ENCODE measurements at places on chromosomes 5 and 9.

- no peak for DNase-seq
Observed at GRCh38 chr9:129209580-129209979, 31.5 kb upstream of the IER5L start.

DNA sequence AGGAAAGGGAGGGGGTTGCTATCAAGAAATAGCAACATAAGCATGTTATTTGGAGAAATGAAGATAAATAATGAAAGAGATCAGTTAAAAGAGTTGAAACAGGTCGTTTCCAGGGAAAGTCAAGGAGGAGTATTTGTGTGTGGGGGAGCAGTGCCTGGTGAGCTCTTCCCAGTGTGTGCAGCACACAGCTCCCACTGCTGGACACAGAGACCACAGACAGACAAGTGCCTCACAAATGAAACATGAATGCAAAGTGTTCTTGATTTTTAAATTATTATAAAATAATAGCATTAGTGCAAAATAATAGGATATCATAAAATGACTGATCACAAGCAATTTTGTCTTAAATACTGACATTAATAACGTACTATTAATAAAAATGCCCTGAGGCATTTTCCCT lies 40.8 kb downstream of the LIFR start:
- no peak for DNase-seq

DNA sequence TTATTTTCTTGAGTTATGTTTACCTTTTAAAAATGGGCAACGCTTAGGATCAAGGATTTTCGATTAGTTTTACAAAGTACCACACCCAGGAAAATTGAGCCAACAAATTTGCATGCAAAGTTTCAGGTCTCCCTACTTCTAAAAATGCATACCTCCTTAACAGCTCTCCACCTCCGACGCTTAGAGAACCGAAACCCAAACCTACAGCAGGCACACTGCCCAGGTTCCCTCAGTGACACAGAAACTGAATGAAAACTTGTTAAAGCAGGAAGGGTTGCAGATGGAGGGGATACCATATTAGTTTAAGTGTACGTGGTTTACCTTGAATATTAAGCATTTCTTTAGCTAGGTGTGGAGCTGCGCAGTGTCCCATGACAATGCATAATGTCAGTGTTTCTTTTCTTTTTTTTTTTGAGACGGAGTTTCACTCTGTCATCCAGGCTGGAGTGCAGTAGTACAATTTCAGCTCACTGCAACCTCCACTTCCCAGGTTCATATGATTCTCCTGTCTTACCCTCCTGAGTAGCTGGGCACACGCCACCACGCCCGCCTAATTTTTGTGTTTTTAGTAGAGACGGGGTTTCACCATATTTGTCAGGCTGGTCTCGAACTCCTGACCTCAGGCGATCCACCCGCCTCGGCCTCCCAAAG lies 1.6 kb upstream of the SUB1 start:
- DNase-seq: no peak

DNA sequence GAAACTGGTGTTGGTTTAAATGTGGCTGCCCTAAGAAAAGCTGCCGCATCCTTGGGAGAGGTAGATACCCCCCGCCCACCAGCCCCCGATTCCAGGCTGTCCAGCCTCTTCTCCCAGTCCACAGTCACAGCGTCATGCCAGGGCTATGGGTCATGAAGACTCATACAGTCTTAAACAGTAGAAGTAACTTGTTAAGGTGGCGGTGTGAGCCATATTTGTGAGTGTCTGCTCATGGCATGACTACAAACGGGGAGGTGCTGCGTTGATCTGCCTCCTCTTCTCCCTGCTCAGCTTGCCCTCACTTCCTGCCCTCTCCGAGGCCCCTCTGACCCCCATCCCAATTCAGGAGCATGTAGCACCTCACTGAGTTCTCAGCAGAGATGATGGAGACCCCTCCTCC lies 20.8 kb downstream of the FGD3 start:
- DNase-seq: peak; percentile 19

- DNase-seq: no peak
Observed at GRCh38 chr5:173530547-173530946, 85.9 kb downstream of the BOD1 start.

DNA sequence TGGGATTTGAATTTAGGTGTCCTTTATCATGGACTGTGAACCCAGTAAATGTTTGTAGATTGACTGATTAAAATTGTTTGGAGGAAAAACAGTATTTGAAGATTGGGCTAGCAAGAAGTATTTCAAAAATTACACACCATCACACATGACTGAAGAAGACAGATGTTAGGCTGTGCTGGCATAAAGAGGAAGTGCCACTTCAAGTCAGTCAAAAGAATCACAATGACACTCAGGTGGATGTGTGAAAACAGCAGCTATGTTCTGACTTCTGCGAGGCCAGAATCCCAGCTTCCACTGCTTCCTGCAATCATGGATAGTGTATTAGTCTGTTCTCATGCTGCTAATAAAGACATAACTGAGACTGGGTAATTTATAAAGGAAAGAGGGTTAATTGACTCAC lies 393.3 kb downstream of the DMRT2 start:
- no peak for DNase-seq

DNA sequence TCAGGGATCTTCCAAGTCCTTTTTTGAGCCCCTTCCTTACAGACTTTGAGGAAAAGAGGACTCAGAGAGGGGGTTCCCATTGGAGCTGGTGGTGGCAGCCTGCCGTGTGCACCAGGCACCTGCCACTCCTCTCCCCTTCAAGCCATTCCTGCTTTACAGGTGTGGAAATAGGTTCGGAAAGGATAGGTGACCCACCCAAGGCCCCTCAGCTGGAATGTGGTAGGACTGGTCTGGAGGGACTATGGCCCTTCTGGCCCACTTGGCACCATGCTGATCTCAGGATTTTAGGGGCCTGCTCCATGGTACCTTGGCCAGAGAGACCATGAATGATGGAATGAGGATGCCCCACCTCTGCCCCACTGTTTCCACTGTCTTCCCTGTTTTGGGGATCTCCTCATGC lies 1.4 kb downstream of the GALNT12 start:
- no peak for DNase-seq

DNA sequence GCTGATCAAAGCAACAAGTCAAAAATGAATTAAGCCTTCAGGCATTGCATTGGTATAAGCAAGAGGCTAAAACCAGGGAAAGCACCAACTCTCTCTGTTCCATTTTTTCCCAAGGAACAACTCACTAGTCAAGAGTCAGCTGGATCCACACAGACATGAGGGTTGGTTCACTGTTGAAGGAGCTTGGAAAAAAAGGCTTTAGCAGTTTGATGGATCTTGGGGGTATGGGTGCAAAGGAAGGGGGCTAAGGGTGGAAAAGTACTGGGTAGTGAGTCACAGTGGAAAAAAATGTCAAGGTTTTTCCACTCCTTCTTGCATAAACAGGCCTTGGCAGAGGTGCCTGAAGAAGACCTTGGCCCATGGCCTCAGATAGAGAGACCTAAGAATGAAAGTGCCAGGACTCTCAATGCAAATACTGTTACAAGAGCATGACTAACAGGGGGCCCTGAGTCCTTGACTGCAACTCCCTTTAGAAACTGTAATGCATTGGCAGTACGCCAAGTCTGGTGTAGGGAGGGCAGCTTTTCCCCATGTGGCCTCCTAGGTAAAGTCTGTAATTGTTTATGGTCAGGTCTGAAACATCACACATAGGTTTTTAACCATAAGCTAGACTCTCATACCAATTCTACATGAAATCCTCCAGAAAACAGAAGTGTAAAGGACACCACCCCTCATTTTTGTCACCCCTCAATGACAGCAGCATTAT lies 23.7 kb downstream of the ACTL7A start:
- no peak for DNase-seq

GRCh38 chr5:97075649-97076048 lies 66.8 kb downstream of the LIX1 start:
- no peak for DNase-seq

DNA sequence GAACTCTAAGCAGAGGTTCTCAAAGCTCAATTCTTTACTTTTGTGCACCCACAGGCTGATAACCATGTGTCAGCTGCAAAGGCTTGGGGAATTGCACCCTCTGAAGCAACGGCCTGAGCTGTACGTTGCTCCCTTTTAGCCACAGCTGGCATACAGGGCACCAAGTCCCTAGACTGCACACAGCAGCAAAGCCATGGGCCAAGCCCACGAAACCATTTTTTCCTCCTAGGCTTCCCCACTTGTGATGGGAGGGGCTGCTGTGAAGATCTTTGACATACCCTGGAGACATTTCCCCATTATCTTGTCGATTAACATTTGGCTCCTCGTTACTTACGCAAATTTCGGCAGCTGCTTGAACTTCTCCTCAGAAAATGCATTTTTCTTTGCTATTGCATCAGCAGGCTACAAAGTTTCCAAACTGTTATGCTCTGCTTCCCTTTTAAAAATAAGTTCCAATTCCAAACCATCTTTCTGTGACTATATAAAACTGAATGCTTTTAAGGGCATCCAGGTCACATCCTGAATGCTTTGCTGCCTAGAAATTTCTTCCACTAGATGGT lies 23.0 kb downstream of the KIAA0825 start:
- no peak for DNase-seq

DNA sequence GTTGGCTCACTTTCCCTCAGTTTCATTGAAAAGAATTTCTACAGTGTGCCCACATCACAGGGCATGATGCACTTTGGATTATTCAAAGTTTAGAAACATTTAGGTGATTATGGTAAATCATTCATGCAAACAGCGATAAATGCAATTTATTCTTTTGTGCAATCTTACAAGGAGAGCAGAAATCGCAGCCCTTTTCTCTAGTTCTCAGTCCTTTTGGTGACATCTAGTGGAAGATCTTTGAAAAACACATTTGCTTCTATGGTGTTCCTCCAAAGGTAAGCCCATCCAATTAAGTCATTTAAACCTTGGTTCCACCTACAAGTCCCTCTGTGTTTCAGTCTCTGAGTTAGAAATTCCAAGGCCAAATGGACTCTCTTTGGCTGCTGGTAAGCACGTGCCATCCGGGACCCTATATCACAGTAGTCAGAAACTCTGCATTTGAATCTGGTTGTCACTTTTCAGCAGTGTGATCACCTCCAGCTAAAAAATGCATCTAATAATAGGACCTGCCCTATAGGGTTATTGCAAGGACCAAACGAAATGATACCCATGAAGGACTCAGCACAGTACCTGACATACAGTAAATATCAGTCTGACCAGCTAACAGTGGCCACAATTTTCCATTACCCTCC lies 66.4 kb downstream of the MACROH2A1 start:
- DNase-seq: no peak

GRCh38 chr9:68507130-68507805 lies 33.4 kb downstream of the TMEM252 start:
- no peak for DNase-seq

GRCh38 chr5:18761801-18762200 lies 1127.5 kb downstream of the TAF11L14 start:
- no peak for DNase-seq

GRCh38 chr5:96616801-96617200 lies 45.4 kb upstream of the CAST start:
- DNase-seq: no peak

- DNase-seq: no peak
Observed at GRCh38 chr5:33322632-33323031, 118.1 kb upstream of the TARS1 start.

DNA sequence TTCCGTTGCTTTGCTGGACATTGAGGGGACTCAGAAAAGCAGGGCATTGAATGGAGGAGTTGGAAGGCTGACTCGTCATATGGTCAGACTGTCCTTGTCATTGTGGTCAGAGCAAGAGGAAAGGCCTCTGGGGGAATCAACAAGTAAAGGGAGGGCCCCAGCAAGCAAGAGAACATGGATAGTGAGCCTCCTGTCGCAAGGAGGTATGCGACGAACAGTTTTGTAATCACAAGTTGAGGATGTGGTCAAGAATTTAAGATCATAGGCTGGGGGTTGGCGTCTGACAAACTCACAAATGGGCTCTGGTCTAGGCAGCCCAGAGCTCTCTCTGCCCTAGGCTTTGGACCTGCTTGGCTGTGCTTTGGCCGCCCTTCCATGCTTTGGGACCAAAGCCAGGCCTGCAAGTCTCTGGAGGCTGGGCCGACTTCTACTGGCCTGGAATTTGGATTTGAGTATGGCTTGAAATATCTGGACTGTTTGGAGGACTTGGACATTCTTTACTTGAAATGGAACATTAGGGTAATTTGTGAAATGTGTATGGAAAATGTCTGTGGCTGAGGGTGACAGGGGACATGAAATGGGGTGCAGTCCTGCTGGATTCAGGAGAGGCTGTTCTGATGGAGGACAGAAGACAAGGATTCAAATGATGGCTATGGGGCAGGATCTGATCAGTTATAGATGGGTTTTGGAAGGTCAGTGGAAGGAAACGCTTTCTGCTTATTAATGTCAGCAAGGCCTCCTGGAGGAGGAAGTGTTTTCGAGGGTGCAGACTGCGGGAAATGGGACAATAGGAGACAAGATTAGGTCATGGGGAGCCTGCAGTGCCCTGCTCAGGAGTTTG lies 19.2 kb upstream of the NDST1 start:
- peak; percentile 90 for DNase-seq
